ENCODE measurements at places on chromosomes 6 and 20.

DNA sequence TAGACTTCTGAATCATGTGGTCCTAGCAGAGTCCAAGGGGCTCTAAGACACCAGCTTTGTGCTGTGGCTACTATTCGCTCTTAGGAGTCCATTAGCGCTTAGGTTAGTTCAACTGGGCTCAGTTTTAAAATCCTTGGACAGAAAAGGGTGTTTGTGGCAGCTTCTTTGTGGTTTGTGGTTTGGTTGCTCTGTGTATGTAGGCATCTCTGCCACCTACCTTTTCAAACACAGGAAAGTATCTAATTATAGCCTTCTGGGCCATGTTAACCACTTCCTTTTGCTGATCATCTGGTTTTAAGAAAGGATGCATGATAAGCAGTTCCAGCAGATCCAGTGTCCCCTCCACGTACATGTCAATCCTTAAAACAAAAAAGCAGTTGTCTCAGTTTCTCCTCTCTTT, 10.8 kb downstream of the GSTA4 start:
- no peak for DNase-seq

- no peak for DNase-seq
These were observed 33.5 kb downstream of the DLL1 start for GRCh38 chr6:170257376-170257775.

DNA sequence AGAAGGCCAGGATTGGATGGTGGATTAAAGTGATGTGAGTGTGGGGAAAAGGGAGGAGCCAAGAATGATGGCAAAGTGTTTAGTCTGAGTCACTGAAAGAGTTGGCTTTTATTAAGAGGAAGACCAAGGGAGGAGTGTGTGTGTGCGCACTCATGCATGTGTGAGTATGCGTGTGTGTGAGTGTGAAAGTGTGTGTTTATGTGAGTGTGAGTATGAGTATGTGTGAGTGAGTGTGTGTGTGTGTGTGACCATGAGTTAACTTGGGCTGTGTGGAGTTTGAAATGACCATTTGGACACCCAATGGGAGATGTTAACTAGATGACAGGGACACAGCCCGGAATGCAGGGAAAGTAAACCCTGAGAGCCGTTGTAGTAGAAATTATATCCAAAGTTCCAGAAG, 57.6 kb upstream of the EYA2 start:
- DNase-seq, result no peak

GRCh38 chr6:156720691-156721685, 56.2 kb upstream of the ARID1B start:
- no peak for DNase-seq

DNA sequence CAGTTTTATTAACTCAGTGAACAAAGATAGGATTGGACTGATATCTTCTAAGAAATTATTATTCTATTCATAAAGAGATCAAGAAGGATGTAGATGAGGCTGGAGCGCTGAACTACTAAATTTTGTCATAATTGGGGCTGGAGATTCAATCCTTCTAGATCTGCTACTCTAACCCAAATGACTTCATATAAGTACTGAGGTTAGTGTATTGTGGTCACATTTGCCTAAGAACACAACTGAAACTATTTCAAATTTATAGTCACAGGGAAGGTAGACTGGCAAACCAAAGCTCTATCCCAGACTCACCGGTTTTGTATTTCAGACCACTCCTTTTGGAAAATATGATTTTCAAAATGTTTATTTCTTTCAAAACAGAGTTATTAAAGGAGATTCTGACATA, 96.7 kb downstream of the BMP5 start:
- DNase-seq, result no peak

DNA sequence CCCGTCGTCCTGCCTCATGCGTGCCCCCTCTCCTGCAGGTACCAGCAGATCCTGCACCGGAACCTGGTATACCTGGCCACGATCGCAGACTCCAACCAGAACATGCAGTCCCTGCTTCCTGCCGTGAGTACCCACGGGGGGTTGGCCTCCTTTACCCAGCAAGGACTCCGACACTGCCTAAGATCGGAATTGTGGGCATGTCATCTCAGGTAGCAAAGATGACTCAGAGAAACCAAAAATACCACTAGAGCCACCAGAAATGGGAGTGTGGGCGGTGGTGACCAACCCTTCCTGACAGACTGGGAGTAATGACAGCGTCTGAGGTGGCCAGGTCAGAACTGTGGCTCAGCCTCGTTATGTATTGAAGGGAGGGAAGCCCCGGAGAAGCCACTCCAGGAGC, 16.3 kb downstream of the SS18L1 start:
- DNase-seq, result no peak

DNA sequence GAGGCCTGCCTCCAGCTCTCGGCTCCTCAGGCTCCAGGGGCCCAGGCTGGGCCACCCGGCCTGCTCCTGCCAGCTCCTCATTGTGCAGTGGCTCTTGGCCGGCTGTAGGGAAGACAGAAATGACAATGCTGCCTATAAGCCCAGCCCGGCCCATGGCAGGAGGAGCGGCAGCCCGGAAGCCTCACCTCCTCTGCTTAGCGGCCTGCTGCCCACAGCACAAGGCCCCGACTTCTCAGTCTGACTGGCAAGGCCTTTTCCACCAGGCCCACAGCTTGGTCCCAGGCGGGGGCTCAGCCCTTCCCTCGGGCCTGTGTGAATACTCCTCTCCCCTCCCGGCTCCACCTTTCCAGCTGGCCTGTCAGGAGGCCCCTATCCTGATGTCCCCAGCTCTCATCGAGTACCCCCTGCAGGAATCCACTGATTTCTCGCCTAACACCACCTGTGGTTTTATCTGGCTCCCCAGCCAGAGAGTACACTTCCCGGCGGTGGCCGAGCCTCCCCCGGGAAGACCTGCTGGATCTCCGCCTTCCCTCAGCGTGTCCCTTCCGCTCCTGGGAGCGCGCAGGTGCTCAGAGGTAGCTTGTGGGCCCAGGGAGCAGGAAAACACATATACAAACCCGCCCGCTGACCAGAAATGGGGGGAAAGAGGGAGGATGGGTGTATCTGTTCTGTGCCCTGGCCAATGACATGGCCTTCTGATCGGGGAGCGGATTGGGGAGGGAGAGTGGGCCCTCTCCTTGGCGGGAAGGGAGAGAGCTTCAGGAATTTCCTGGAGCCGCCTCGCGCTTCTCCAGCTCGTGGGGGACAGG, 963 bp downstream of the DDRGK1 start:
- no peak for DNase-seq

DNA sequence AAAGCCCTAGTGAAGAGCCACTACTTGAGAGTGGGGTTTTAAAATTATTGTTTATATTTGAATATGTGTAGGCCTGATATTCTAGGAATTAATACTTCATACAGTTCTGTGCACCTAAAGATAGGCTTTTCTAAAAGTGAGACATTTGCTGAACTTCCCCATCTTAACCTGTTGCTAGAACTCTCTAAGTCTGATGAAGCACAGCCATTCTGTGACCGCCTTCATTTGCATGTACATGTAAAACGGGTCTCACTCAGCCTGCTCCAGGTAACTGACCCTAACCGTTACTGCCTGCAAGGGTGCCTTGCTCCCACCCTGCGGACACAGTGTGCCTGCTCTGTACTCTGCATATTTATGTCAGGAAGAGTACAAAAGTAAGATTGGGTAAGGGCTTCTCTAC, 44.3 kb upstream of the IRF4 start:
- DNase-seq, result no peak

DNA sequence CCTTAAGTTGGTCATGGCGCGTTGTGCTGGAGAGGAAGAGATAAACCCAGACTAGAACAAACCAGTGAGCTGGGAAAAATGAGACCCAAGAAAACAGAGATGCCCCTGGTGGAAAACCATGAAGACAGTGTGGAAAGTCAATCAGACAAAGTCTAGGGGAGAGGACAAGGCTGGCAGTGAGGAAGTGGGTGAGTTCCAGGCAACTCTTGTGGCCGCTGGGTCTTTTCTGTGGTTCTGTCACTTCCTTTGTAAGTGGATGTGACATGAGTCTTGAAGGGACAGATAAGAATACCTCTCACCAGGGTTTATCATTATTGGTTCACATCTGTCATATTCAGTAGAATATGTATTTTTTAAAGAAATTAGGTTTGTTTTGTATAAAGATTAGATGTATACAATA, 738.4 kb downstream of the DHX35 start:
- DNase-seq, result no peak

- no peak for DNase-seq
These were observed 60.6 kb upstream of the CCN6 start for GRCh38 chr6:111993342-111993741.

GRCh38 chr20:36830791-36831691, 44.9 kb upstream of the TLDC2 start:
- no peak for DNase-seq

GRCh38 chr6:84773431-84774156, 9.2 kb upstream of the TBX18 start:
- peak; percentile 72 for DNase-seq

- DNase-seq, result no peak
These were observed 100.0 kb downstream of the RPP40 start for GRCh38 chr6:4903751-4904370.

DNA sequence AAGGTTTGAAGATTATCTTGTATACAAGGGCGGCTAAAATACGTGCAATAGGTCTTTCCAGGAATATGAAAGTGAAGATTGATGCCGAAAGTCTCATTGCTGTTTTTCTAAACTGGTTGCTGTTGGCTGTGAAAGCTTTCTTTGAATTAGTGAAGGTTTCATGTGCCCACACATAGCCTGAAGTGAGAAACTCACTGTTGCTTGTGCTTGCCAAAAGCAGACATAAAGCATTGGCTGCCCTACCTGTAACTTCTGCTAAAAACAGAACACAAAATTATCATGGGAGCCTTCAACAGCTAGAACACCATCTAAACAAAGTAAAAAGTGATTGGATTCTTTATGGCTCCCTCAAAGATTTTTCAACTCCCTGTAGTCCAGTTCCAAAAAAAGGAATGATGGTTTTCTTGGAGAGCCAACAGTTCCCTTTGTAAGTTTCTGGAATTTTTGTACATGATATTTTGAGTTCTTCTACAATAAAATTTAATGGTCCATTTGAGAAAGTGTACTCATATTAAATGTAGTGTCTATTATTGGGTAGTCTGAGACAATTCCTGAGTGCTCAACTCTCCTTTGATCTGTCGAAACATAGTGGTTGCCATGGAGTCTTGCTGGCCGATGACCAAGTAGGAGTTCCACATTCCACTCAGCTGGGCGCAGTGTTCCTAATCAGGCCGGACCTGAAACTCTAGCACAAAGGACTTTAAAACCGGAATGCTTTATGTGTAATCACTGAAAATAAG, 68.5 kb downstream of the PLEKHG1 start:
- no peak for DNase-seq

DNA sequence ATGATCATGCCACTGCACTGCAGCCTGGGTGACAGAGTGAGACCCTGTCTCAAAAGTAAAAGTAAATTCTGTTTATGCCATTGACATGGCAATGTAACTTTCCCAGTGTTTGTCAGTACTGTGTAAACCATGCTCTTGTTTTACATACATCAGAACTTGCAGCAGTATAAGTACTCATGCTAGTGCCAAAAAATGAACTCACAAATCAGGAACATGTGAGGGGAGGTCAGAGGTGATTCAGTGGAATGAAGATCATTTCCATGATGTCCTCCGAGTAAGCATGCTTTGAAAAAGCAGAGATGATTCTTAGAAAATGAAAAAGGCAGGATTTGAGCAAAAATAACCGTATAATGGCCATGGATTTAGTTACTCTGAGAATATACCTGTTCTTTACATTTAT, 81.9 kb downstream of the ANKS1A start:
- no peak for DNase-seq

GRCh38 chr6:32439602-32440214, at the start of gene HLA-DRA:
TSS of gene HLA-DRA (plus strand) at chr6:32439887. CDS start at chr6:32439951, 64 bp downstream.
- DNase-seq, result no peak

DNA sequence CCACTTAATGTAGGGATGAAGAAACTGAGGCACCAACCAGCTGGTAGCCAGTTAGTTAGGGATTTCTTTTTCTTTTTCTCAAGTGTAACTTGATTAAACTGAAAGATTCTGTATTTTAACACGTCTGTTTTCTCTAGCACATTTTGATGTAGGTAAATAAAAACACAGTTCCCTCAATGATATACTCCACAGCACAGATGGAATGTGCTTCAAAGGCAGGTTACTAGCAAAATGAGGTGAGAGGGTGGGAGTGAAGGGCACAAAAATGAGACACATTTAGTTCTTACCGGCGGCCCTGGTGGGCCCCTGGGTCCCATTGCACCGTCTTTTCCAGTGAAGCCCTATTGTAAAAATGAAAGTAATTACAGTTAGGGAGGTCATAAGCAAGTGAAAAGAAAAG, 108.9 kb downstream of the COL12A1 start:
- DNase-seq, result no peak

GRCh38 chr20:1792274-1792673, 102.9 kb upstream of the SIRPA start:
- no peak for DNase-seq

- no peak for DNase-seq
These were observed 55.5 kb downstream of the PPP1R16B start for GRCh38 chr20:38861071-38861401.

DNA sequence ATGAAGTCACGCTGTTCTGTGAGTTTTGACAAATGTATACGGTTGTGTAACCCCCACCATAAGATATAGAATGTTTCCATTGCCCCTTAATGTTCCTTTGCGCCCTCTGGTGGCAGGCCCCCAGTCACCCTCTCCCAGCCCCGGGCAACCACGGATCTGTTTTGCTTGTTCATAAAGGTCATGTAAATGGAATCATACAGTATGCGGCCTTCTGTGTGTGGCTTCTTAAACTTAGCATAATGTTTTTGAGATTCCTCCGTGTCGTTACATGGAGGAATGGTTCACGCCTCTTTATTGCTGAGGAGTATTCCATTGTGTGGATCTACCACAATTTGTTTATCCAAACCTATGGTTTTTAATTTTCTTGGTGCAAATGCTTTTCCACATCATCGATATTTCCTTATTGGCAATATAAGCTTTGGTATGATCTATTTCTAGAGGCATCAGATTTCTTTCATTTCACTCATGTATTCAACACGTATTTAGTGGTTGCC, 28.4 kb downstream of the LYRM2 start:
- peak; percentile 1 for DNase-seq

DNA sequence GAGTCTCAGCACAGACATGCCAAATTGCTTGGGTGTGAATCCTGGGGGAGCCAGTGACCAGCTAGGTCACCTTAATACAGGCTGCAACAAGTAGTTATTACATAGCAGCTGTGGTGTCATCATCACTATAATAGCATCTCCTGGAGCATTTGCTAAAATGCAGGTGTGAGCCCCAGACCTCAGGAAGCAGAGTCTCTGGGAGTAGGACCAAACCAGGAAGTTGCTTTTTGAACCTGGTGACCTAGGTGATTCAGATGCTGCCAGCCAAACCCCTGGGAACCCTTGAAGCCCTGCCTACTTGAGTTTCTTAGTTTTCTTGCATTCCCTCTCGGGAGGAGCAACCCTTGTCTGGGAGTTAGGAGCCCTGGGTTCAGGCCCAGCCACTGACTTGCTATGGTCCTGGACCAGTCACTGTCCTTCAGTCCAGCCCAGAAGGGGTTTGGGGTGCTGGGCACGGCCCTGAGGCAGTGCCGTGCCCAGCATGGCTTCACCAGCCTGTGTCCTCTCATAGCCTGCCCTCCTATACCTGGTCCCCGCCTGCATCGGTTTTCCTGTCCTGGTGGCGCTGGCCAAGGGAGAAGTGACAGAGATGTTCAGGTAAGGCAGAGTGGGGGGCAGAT, 39.3 kb upstream of the ID1 start:
- DNase-seq, result no peak

Data from SHP77 treated with DMSO at 0.1 percent for 48 hours (cell line).